HS-27A (cell line): ENCODE measurements at places on chromosomes 5 and 9.

DNA sequence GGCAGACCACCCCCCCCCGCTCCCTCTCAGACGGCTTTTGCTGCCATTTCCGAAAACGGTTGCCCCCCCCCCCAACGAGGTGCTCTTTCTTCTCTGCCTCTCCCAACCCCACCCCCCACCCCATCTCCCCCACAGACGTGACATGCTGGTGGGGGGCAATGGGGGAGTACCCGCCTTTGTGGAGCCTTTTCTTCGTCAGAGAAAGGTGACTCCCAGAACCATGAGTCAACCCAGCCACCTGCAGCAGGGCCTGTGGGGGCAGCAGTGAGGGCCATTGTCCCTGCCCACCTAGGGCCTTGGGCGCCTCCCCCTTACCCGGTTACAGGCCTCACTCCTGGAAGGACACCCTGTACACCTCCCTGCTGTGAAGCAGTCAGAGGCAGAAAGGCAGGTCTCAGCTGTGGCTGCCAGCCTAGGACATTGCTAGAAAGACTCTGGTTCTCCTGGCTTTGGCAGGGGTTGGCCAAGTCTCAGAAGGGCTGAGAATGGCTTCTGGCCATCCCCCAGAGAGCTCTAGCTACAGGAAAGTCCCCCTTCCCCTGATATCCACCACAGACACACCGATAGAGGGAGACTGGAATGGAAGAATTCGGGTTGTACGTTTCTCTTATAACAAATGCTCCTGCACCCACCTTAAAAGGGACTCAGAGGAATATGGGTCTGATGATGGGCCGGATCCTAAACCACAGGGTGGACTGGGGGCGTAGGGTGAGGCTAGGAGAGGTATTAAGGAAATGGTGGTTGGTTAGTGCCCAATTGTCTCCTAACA is 2.2 kb downstream of the DNAJB5 start:
- no peak for DNase-seq

- no peak for DNase-seq
Observed at GRCh38 chr9:97975376-97975775, 7.8 kb upstream of the ANP32B start.

GRCh38 chr9:134412298-134412711 is 86.0 kb downstream of the RXRA start:
- no peak for DNase-seq

DNA sequence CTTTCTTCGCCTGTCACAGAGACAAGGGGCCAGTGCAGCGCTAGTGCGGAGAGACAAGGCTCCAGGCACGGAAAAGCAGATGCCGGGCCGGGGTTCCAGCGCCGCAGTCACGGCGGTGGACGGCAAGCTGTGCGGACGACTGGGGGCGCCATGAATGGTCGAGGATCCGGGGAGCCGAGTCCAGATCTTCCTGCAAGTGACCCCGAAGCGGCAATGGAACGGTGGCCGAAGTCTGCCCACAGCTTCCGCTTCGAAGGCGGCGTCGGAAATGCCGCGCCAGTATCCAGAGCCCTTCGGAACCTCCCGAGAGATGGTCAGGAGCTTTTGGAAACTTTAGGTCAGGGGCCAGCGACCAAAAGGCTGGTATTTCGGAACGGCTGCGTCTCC is 601 bp upstream of the FAF2 start:
- DNase-seq: no peak

- no peak for DNase-seq
Observed at GRCh38 chr5:122639864-122640263, 135.0 kb upstream of the SNX2 start.

DNA sequence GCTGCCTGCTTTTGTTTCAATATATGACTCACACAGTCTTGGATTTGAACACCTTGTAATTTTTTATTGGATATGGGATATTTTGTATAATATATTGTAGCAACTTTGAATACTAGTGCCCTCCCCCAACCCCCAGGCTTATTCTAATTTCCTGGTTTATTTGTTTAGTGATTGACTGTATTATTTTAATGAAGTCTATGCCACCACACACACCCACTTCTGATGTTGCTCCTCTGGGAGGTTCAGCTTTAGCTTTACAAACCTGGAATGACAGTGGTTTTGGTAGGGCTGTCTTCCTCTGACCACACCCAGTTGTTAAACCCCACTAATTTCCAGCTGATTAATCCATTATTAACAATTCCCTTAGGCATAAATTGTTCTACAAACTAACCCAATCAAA is 206.1 kb upstream of the NFIL3 start:
- no peak for DNase-seq

DNA sequence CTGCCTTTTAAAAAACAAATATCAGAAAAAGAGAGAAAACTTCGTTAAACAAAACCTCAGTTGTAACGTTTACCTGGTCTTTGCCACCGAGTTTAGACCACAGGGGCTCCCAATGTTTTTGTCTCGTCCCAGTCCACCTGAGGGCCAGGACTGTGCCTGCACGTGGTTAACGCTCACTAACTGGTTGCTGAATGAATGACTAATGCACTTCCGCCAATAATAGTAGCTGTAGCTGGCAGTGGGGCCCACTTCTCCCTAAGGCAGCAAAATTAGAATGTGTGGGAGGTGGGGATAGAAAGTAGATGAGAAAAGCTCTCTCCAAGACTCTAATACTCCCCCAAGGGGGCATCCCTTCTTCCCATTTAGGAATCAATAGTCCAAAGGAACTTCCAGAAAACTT is 29.1 kb upstream of the MED27 start:
- no peak for DNase-seq

- DNase-seq: no peak
Observed at GRCh38 chr9:89277454-89277853, 33.5 kb upstream of the CKS2 start.

GRCh38 chr5:95486191-95486590 is 68.6 kb downstream of the SKIC3 start:
- DNase-seq: no peak

- DNase-seq: no peak
Observed at GRCh38 chr9:9799287-9799686, 813.5 kb downstream of the PTPRD start.

- DNase-seq: no peak
Observed at GRCh38 chr5:81393783-81394718, at the start of gene ACOT12. Gene ACOT12, minus strand, starts transcription at chr5:81394134. Its CDS starts 20 bp downstream, at chr5:81394114.

DNA sequence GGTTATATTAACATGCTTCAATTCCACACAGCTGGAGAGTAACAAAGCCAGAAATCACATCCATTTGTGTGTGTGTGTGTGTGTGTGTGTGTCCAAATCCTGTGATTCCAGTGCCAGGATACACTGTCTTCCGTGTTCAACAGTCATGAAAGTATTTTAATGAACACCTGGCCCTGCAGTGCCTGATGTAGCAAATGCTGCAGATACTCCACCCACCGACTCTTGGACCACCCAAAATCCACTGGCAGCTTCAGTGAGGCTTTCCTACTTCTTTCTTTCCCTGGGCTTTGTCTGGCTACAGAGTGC is 13.1 kb upstream of the INSYN2B start:
- no peak for DNase-seq

GRCh38 chr5:54194318-54194717 is 116.1 kb downstream of the ARL15 start:
- DNase-seq: no peak

- no peak for DNase-seq
Observed at GRCh38 chr9:16811987-16812685, 58.3 kb downstream of the BNC2 start.

DNA sequence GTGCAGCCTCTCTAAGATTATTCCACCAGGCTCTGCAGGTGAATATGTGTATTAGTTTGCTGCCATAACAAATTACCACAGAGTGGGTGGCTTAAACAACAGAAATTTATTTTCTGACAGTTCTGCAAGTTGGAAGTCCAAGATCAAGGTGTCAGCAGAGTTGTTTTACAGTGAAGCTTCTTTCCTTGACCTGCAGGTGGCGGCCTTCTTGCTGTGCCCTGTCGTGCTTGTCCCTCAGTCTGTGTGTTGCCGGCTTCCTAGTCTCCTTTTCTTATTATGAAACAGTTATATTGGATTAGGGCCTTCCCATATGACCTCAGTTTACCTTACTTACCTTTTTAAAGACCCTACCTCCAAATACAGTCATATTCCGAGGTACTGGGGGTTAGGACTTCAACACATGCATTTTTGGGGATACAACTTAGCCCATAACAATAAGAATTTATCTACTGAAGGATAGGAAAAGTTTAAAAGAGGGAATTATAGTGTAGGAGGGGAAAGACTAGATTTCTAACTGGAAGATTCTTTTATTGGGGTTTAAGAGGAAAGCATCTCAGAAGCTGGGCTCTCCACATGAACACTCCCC is 97.4 kb downstream of the OSTF1 start:
- no peak for DNase-seq

GRCh38 chr9:96015876-96016686 is 140.6 kb downstream of the ERCC6L2 start:
- no peak for DNase-seq

DNA sequence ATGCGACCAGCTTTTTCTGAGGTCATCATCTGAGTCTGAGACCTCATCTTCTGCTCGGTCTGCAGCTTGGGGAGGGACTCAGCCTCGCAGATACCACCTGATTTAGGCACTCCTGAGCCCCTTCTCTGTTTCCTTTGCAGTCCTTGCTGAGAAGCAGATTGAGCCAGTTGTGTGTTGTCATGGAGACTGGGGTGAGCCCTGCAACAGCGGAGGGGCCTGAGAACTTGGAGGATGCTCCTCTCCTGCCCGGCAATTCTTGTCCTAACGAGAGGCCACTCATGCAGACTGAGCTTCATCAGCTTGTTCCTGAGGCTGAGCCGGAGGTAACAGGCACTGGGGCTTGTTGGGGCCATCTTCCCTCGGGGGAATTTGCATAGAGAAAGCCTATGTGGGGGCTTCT is 19.2 kb downstream of the TEX53 start:
- no peak for DNase-seq

- DNase-seq: no peak
Observed at GRCh38 chr5:169777159-169777558, 140.1 kb downstream of the DOCK2 start.

DNA sequence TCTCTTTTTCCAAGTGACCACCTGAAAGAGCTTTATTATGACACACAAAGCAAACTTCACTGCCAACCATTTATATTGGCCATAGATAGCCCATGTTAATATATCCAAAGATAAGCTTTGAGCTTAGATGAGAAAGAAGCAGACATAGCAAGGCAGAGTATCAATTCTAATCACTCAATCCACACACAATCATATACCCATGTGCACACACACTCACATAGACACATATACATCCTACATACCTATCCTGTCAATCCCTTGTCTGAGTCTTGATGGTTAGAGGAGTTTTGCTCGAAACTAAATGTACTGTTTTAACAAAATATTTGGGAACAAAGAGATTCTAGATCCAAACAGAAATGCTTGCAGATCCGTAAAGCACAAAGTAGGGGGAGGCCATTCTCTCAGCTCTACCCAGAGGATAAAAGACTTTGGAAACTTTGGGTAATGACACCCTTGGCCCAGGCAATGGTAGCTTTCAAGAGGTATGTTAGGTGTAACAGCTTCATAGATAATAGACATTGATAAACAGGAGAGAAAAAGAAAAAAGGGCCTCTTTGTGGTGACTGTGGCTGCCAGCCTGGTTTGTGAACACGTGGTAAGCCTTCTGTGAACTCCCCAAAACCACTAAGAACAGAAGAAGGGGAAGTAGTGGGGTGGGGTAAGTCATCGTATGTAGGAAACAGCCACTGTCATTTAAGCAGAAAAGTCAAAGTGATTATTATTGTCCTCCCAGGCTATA is 121.6 kb downstream of the TLR4 start:
- no peak for DNase-seq

- no peak for DNase-seq
Observed at GRCh38 chr5:50749873-50750272, 83.4 kb downstream of the PARP8 start.

DNA sequence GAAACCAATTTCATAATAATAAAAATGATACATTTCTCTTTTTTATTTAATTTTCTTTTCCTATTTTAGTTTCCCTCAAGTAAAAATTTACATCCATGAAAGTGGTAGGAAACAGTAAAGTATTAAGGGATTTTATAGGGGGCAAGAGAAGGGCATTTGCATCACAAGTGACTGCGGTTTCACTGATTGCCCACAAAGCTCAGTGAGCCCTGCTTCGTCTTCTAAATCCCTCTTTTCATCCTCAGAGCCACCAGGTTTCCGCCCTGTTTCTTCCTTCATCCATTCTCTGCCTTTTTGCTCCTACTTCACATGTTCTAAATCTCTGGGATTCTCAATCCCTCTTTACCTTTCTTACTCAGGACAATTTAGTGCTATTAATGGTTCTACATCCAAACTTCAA is 491.4 kb downstream of the LRRC70 start:
- DNase-seq: no peak

DNA sequence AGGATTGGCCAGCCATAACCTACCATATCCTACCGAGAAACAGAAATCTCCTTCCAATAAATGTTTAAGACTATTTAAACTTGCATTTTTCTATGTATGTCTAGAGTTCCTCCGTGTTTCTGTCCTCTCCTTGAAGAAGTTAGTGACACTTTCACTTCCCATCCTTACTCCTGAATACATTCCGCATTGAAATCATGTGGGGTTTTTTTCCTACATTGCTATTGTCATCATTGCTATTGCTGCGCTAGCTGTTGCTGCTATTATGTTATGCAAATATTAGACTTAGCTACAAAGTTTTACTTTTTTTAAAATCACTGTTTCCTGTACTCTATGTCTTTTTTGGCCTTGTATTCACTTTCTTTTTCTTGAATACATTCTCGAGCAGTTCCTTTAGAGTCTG is 83.3 kb upstream of the NEK6 start:
- no peak for DNase-seq

GRCh38 chr9:98994172-98995058 is 50.7 kb downstream of the COL15A1 start:
- no peak for DNase-seq

DNA sequence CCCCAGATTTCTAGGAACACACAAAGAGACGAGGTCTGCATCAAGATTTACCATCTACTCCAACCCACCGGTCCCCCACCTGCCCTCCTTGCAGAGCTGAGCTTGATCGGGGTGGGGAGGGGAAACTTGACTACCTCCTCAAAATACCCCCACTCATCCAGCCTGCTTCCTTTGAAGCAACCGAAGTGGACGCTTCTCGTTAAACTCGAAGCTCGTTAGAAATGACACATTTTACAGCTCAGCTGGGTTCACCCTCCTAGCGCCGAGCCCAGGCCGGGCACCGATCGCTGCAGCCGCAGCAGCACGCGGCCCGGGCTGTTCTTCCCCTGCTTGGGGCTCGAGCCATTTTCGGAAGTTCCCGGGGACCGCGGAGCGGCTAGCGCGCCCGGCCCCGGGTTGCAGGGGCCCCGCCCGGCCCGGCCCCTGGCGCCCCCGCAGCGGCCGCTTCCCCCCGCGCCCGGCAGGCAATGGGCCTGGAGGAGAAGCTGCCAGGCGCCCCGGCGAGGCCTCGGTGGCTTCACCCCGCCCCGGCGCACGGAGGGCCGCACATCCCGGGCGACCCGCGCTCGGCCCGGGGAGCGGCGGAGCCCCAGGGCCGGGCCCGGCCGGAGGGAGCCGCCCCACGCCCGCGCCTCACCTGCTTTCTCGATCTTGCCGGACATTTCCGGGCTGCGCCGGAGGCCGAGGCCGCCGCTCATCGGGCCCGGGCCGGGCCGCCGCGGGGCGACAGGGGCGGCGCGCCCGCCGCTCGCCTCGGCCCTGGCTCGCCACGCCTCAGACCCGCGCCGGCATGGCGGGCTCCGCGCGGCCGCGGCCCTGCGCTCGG is 530 bp downstream of the RAPGEF1 start:
- no peak for DNase-seq

GRCh38 chr5:37900692-37901091 is 60.9 kb upstream of the GDNF start:
- no peak for DNase-seq
